Stimulated activated effector memory CD8-positive, alpha-beta T cell treated with anti-CD3 and anti-CD28 coated beads, Interleukin-12 subunit alpha, Interleukin-12 subunit beta, amount 100 ng/mL, for 72 hours (primary cell): ENCODE measurements at places on chromosomes 6 and 20.

- DNase-seq = no peak
Measured at GRCh38 chr6:32096087-32096393, 13.1 kb downstream of the TNXB start.

DNA sequence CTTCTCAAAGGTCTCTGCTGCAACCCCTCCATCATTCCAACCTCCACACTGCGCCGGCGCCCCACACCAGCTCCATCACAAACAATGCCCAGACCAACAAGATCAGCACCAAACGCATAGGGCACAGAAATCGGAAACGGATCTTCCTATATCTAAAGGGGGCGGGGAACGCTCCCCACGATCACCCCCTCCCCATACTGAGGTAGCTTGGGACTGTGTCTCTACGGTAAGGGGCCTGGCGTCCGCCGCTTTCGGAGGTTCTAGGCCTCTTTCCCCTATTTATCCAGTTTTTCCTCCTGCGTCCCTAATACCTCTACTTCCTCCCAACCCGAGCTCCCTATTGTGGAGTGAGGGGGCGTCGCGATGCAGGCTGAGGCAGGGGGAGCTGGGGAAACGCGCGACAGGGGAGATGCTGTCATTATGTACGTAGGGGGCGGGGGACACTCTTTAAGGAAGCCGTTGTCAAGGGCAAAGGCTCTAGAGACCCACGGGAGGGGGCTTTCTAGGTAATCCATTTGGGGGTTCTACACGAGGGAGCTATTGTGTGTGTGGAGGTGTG is 909 bp downstream of the DNAAF9 start:
- no peak for DNase-seq

DNA sequence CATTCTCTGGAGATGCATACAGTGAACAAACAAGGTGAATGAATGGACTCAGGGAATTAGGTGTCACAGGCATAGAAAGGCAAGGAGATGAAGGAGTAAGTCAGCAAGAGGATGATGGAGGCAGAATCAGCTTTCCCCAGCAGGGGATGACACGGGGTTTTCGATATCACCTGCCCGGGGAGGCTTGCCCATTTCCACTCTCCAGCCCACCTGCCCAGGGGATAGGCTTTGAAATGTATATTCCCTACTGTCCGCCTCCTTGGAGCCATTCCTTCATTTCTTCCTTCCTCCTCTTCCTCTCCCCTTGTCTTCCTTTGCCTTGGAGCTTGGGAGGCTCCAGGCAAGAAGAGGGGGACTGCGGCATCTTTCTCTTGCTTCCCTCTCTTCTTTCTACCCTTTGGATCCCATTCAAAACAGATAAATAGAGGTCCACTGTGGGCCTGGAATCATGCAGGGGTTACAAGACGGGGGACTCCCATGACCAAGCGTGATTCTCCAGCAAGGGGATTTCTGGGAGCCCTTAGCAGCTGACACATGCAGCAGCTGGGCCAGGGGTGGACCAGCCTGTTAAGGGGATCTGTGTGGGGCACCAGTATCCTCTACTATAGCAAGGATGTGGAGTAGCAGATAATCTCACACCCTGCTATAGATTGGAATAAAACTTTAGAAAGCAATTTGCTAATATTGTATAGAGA is 23.5 kb upstream of the RNF24 start:
- DNase-seq = no peak

GRCh38 chr20:48586730-48587129 is 241.1 kb downstream of the PREX1 start:
- no peak for DNase-seq

DNA sequence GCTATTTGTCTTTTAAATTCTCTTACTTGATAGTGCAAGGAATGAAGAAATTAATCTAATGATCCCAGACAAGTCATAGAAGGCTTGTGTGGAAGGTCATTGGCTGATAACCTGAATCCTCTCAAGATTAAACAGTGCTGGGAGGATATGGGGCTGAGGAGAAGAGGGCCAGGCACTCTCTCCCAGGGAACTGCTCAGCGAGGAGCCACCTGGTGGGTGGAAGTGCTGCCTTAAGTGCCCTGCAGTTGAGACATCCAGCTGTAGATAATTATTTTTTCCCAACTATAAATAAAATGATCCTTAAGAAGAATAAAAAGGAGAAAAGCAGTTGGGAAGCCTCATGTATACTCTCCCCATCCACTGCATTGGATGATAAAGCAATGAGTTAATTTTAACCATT is 47.9 kb downstream of the BTBD3 start:
- no peak for DNase-seq

DNA sequence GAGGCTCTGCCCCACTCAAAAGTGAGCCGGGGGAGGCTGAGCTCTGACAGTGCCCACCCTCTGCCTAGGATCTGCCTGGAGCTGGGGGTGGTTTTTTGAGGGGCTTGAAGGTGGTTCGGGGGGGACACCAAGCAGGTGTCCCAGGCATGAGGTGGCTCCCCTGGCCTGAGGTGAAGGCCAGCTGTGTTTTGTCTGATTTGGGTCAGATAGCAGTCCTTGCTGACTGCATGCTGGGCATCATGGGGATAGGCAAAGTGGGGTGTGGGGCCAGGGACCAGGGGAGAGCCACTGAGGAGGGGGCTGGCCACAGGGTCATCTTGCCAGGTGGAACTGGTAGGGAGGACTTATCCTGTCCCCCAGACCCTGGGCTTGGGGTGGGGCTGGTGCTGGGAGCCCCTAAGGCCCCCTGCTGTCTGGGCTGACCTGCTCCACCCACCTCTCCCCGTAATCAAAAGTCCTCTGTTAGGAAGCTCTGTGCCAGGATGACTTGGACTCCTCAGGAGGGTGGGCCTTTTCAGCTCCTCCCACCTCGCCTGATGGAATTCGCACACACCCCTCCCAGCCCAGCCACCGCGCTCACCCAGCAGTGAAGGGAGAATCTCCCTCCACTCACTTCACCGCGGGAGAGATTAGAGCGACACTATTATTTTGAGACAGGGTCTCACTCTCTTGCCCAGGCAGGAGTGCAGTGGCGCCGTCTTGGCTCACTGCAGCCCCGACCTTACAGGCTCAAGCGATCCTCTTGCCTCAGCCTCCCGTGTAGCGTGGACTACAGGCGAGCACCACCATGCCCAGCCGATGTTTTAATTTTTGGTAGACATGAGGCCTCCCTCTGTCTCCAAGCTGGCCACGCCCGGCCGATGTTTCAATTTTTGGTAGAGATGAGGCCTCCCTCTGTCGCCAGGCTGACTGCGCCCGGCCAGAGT is 1.5 kb upstream of the COL9A3 start:
- no peak for DNase-seq

DNA sequence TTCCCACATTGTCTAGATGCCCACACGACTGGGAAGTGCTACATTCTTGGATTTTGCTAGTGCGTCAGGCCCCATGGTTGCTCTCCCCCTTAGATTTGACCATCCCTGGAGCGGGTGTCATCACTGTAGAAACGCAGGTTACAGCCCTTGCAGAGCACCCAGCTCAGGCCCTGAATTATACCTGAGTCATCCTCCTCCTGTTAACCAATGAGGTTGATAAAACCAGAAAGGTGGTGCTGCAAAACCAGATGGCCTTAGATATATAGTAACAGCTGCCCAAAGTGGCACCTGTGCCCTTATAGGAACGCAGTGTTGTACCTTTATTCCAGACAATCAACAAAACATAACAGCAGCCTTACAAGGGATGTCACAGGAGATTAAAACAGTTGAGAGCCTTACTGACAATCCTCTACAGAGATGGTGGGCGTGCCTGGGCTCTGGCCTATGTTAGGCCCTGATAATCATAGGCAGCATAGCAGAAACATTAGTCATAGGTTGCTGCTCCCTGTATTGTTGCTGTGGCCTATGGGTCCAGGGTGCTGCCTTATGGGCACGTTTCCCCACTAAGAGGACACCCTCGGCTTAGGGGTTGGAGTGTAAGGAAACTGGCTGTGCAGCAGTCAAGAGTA is 33.6 kb upstream of the HSF2 start:
- DNase-seq = no peak

DNA sequence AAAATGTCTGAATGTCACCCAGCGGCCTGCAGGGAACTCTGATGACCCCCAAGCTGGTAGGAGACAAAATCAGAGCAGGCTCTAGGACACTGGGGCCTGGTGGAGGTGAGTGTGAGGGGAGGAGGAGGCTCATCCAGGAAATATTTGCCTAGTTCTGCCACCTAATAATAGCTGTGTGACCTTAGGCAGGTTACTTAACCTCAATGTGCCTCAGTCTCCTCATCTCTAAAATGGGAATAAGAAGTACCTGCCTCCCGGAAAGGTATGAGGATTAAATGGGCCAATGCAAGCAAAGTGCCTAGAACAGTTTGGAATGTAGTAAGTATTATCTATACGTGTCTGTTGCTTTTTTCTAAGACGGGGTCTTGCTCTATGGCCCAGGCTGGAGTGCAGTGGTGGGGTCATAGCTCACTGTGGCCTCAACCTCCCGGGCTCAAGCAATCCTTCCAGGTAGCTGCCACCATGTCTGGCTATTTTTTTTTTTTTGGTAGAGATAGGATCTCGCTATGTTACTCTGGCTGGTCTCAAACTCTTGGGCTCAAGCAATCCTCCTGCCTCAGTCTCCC is 60.4 kb downstream of the RAB44 start:
- no peak for DNase-seq

DNA sequence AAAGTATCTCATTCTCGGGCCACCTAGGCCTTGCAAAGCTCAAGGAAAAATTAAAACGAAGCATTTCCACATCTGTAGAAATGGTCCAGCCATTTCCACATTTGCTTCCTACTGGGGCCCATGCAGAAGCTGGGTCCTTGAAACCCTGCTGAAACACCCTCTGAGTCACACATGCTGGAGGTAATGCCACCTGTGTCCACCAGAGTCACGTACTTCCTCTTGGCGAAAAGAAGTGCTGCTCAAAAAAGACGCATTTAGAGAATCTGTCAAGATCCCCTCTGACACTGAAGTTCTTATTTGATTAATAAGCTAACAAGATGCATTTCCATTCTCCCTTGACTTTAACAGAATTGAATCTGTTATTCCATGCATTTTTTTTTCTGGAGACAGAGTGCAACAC is 423.2 kb downstream of the PREX1 start:
- DNase-seq = no peak

GRCh38 chr20:59104831-59105230 is 58.8 kb upstream of the ZNF831 start:
- DNase-seq = no peak

- no peak for DNase-seq
Measured at GRCh38 chr6:53282741-53283140, 66.0 kb downstream of the ELOVL5 start.

DNA sequence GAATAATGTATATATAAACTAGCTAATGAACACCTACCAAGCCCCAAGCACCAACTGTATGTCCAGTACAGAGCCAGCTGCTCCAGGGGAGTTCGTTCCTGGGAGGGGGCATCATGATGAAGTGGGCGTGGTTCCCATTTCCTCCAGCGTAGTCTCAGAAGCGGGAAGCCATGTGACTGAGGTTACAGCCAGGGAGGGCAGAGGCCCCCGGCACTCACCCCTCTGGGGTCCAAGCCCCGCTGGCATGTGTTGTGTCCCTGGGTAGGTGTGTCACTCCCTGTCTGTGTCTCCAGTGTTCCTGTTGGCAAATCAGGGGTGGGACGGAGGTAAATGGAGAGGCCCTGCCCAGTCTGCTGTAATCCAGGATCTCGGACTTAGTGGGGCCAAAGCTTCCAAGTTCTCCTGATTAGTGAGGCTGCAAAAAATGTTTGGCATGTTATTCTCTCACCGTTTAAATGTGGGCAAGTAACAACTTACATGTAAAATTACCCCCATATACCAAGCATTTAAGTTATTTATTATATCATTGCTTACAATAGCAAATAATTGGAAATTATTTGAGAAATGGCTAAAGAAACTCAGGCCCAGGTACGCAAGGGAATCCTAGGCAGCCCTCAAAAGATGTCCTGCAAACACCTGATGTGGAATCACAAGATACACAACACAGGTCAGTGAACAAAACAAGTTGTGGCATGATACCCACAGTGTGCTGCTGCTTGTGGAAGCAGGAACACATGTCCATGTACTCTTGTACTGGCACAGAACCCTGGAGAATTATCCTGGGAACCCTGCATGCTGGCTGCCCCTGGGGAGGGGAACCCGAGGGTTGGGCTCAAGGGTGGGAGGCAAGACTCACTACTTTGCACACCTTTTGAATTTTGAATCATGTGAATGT is 22.2 kb downstream of the FAM110A start:
- no peak for DNase-seq

- no peak for DNase-seq
Measured at GRCh38 chr6:143965503-143966171, 42.4 kb downstream of the PLAGL1 start.

GRCh38 chr6:134676307-134677281 is 273.3 kb downstream of the ALDH8A1 start:
- DNase-seq = no peak

DNA sequence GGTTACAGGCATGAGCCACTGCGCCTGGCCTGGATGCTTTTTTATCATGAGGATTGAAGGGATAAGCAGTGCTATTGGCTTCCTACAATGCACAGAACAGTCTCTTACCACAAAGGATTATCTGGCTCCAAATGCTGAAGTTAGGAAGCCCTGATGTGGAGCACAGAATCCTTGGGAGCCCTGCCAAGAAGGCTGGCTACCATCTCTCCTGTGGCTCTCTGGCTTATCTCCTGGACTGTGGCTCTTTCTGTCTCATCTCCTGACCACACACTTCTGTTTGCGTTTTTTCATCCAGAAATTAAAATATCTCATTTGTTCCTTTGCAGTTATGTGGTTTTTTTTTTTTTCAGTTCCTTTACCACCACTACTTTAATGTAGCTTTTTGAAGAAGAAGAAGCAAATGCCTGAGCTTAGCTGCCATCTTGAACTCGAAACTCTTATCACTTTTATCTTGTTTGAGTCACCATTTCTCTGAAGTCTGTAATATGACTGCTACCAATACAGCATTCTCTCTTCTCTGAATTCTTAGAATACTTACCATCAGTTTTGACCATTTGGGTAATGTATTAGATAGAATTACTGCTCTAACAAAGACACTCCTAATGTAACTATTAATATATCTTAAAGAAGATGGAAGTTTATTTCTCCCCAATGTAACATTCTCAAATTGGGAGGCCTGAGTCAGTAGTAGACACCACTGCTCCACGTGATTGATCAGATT is 1044.7 kb downstream of the KIF16B start:
- no peak for DNase-seq

GRCh38 chr6:13729891-13730290 is 18.3 kb upstream of the RANBP9 start:
- no peak for DNase-seq

- no peak for DNase-seq
Measured at GRCh38 chr20:62688855-62689460, 19.7 kb upstream of the NTSR1 start.

DNA sequence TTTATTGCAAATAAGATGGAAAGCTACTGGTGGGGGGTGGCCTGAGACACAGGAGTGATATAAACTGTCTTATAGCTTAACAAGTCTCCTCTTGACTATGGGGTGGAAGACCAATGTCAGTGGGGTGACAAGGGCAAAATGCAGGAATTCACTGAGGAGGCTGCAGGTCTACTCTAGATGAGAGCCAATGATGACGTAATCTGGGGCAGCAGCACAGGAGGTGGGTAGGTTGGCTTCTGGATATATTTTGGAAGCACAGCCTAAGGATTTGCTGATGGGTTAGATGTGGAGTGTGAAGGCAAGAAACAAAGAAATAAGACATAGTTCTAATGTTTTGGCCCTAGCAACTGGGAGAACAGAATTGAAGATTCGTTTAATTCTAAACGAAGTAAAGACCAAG is 253.2 kb downstream of the PTPRT start:
- no peak for DNase-seq
